Activated CD4-positive, alpha-beta T cell treated with anti-CD3 and anti-CD28 coated beads for 36 hours (primary cell): ENCODE measurements at places on chromosomes 2 and 18. TPM values are rescaled to one million over a fixed set of nuclear protein-coding genes. Genes with fewer than 3 reads are reported as not detected.

The TNP1 gene
- total RNA-seq, result not detected

GRCh38 chr2:215535741-215536140 is 99.9 kb upstream of the FN1 start:
- no peaks in the 10 kb centered on the region for H3K4me1 ChIP-seq
- no peak for DNase-seq
- H3K36me3 ChIP-seq, result no peaks in the 10 kb centered on the region
- no peak overlapping the region for H3K27ac ChIP-seq

The LRRC30 gene
- not detected for total RNA-seq

DNA sequence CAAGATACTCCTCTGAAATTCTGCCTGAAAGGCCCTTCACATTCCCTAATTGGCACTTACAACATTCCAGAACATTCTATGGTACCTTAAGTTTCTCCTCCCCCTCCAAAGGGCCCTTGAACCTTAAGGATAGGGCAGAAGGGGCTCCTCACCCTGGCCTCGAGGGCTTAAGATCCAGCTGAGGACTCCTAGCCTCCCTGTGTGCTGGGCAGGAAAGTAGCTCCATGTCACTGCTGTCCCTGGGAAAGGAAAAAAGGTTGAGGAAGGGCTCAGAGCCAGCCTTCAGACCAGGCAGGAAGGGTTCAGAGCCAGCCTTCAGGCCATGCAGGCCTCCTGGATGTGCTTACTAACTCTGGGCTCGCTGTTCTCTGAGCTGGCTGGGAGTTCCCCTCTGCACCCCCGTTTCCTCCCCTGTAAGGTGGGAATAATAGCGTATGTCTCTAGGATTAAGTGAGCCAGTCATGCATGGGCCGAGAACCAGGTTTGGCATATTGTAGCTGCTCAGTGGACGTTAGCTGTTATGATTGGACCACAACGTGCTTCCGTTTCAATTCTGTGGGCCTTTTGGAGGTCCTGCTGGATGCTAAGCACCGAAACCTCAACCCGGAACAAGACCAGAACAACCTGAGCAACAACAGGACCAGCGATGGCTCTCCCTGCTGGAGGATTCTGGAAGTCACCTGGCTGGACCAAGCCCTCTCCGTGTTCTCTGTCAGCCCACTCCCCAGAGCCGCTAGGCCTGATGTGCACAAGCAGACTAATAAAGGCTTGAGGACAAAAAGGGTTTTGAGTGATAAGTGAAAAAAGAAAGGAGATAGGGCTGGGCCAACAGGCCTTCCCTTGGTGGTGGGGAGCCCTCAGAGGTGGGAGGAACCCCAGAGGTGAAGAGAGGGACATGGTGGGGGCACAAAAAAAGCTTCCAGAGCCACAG is 1.0 kb upstream of the B3GNT7 start:
- H3K4me1 ChIP-seq, result peaks cover 18% of the 10 kb centered on the region
- no peak for DNase-seq
- H3K36me3 ChIP-seq, result no peaks in the 10 kb centered on the region
- H3K27ac ChIP-seq, result no peak overlapping the region
- H3K4me3 ChIP-seq, result no peak overlapping the region
- H3K27me3 ChIP-seq, result peaks cover 28% of the 10 kb centered on the region

DNA sequence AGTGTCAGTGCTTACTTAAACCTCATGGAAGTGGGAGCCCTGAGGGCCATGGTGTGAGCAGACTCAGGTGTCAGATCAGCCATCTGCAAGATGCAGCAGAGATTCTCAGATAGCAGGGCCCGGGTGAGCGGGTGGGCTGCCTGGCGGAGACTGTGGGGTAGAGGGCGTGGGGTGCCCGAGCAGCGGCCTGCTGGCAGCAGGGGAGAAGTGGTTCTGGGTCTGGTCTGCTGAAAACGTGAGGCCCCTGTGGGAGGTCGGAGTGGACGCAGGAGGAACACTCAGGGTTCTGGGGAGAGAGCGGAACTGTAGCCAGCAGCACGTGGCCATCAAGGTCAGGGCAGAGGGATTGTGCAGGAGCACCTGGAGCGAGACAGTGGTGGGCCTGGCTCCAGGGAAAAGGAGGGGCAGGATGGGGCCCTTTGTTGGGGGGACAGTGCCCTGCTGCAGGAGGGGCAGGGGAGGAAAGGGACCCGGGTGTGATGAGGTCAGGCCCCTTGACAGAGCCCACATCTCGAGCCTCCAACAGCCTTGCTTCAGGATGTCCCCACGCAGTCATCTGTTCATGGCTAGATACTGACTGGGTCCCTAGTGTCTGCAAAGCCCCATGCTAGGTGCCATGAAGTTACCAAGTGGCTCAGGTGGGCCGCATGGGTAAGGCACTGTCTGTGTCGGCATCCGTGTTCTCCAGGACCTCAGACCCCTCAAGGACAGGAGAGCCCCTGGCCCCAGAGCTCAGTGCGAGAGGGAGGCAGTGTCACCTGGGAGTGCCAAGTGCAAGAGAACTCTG is 2.7 kb upstream of the ESPNL start:
- H3K4me3 ChIP-seq, result no peak overlapping the region
- no peak overlapping the region for H3K27ac ChIP-seq
- no peaks in the 10 kb centered on the region for H3K27me3 ChIP-seq
- DNase-seq, result no peak
- H3K36me3 ChIP-seq, result peaks cover 21% of the 10 kb centered on the region

DNA sequence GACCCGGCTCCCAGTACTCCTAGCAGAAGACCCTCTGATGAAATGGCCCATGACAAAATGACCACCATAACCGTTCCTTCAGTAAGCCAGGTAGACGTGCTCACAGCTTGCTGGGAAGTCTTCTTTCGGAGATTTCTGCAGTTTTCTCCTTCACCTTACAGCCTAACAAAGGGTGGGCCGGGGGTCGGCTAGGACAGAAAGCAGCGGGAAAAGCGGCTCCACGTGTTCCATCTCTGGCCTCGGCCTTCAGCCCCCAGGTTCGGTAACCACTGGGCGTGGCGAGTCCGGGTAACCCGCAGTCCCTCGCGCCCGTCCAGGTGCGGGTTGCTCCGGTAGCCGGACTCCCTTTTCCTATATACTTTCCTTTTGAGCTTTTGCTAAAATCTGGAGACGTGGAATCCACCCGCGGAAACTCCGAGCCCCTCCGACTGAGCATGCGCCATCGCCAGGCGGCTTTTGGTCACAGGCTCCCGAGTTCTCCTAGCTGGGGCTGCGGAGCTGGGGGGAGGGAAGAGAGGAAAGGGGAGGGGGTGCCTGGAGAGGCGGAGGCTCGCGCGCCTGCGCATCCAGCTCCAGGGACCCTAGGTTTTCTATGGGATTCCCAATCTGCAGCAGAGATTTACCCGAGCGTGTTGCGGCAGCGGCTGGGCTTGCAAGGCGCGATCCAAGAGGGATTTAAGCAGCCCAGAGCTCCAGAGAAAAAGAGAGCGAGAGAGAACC is at the start of gene VSNL1:
Gene VSNL1, plus strand, starts transcription at position 604 of the 720 bp plus-strand sequence. CDS start 51,379 bp downstream, outside the sequence.
- peaks cover 57% of the 10 kb centered on the region for H3K27me3 ChIP-seq
- no peaks in the 10 kb centered on the region for H3K36me3 ChIP-seq
- peaks cover 5% of the 10 kb centered on the region for H3K4me1 ChIP-seq

- no peak overlapping the region for H3K27ac ChIP-seq
- no peaks in the 10 kb centered on the region for H3K36me3 ChIP-seq
- no peak overlapping the region for H3K4me3 ChIP-seq
- peaks cover 2% of the 10 kb centered on the region for H3K27me3 ChIP-seq
- DNase-seq, result no peak
- H3K4me1 ChIP-seq, result no peaks in the 10 kb centered on the region
Measured at GRCh38 chr2:215236131-215236530, 75.7 kb upstream of the ATIC start.

GRCh38 chr2:71210292-71210691 is 16.6 kb downstream of the PAIP2B start:
- H3K36me3 ChIP-seq, result no peaks in the 10 kb centered on the region
- no peaks in the 10 kb centered on the region for H3K4me1 ChIP-seq
- no peak overlapping the region for H3K4me3 ChIP-seq
- no peak for DNase-seq
- no peak overlapping the region for H3K27ac ChIP-seq

DNA sequence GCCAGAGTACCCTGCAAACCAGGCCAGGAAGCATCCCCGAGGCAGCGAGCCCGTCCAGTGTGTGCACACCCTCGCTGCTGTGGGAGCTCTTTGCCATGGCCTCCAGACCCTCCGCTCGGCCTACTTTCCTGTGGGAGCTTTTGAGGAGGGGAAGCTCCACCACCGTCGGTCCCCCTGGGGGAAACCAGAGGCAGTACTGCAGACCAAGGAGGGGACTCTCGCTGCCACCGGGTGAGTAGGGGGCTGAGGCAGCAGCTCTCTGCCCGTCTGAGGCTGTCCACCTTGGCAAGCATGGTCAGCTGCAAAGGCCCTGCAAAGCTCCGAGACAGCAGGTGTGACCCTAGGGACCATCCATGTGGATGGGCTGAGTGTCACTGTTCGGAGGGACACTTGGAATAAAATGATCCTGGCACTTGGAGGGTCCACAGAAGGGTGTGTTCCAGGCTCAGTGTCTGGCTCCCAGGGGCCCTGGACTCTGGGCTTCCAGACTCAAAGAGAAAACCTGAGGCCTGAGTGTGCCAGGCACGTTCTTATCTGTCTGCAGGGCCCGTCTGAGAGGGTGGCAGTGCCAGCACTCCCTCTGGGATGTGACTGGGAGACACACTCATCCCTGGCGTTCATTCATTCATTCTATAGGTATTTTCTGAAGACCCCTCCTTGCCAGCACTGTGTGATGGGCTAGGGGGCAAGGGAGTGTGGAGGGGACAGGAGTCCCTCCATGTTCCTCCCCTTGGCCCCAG is 282.8 kb upstream of the HS6ST1 start:
- no peaks in the 10 kb centered on the region for H3K27me3 ChIP-seq
- no peak overlapping the region for H3K4me3 ChIP-seq
- H3K27ac ChIP-seq, result no peak overlapping the region
- no peak for DNase-seq
- H3K36me3 ChIP-seq, result no peaks in the 10 kb centered on the region

DNA sequence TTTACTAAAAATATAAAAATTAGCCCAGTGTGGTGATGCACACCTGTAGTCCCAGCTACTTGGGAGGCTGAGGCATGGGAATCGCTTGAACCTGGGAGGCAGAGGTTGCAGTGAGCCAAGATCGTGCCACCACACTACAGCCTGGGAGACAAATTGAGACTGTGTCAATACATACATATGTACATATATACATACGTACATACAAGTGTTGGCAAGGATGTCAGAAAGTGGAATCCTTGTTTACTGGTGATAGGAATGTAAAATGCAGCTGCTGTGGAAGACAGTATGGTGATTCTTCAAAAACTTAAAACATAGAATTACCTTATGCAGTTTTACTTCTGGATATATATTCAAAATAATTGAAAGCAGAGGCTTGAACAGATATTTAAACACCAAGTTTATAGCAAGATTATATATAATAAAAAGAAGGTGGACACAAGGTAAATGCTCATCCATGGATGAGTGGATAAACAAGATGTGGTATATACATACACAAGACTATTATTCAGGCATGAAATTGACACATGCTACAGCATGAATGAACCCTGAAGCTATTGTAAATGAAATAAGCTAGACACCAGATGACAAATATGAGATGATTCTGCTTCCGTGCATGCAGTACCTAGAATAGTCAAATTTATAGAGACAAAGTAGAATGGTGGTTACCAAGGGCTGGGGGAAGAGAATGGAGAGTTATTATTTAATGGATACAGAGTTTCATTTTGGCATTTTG is 43.2 kb downstream of the CCDC138 start:
- no peak overlapping the region for H3K27ac ChIP-seq
- no peak for DNase-seq
- peaks cover 14% of the 10 kb centered on the region for H3K4me1 ChIP-seq
- H3K4me3 ChIP-seq, result no peak overlapping the region
- H3K27me3 ChIP-seq, result no peaks in the 10 kb centered on the region

- H3K27ac ChIP-seq, result no peak overlapping the region
- no peak overlapping the region for H3K4me3 ChIP-seq
- H3K27me3 ChIP-seq, result no peaks in the 10 kb centered on the region
- DNase-seq, result no peak
- peaks cover 2% of the 10 kb centered on the region for H3K4me1 ChIP-seq
Measured at GRCh38 chr2:25410370-25410769, 68.6 kb upstream of the DNMT3A start.

DNA sequence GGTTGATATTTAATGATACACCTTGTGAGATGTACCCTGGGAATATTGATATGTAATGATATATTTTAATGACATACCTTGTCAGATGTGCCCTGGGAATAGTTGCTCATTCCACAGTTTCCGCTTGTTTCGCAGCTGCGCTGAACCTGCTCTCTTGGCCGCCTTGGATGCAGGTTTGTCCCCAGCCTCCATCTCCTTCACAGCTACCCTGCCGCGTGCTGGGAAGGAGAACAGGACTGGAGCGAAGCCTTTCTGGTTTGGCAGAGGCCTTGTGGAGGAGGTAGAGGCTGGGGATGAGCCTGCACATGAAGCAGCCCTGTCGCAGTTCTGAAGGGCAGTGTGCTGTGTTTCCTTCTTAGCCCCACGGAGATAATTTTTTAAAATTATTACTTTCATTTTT is 14.6 kb downstream of the ATG4B start:
- H3K27ac ChIP-seq, result no peak overlapping the region
- DNase-seq, result no peak
- no peaks in the 10 kb centered on the region for H3K27me3 ChIP-seq

- H3K27me3 ChIP-seq, result no peaks in the 10 kb centered on the region
- H3K27ac ChIP-seq, result peak overlapping the region; percentile 99
- peaks cover 41% of the 10 kb centered on the region for H3K4me1 ChIP-seq
- DNase-seq, result no peak
- H3K36me3 ChIP-seq, result peaks cover 44% of the 10 kb centered on the region
- peak overlapping the region; percentile 86 for H3K4me3 ChIP-seq
Measured at GRCh38 chr2:177211576-177212105, 953 bp upstream of the HNRNPA3 start.

The ALPI gene
- not detected for total RNA-seq

DNA sequence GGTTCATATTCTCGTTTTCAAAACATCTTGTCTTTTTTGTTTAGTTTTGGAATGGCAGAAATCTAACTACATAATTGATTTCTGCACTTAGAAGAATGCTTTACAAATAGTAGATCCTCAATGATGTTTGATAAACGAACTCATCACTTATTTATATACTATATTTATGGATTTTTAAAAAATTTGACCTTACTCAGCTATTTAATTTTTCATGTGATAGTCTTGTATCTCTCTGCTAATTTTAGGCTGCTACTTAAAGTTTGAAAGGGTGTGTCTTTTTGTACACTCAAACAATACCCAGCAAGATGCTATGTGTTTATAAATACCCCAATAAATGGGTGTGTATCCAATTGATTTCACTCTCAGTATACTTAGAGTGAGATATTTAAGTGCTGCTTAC is 86.9 kb downstream of the EHBP1 start:
- H3K27me3 ChIP-seq, result no peaks in the 10 kb centered on the region
- H3K36me3 ChIP-seq, result no peaks in the 10 kb centered on the region
- no peak for DNase-seq
- no peak overlapping the region for H3K4me3 ChIP-seq
- peaks cover 5% of the 10 kb centered on the region for H3K4me1 ChIP-seq

The TMEM18 gene
- total RNA-seq, result 27.1 TPM

The ANKRD30B gene
- total RNA-seq, result not detected

The ANKRD29 gene
- 0.21 TPM for total RNA-seq

DNA sequence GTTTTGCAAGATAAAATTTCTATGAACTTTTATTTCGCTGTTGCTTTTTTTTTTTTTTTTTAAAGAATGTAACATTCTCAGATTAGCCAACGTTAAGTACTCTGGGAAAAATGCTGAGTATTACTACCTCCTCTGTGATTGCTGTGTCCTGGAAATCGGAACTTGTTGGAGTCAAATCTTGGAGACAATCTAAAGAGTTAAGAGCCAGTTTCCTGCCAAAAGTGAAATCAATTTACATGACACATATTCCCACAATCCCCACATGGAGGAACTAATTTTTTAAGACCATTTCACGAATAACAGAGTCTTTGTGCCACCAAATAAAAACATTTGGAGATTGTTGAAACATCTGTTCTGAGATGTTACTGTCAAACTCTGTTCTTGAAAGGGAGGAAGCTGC is 127.8 kb downstream of the MEP1B start:
- DNase-seq, result no peak
- no peak overlapping the region for H3K27ac ChIP-seq
- H3K4me3 ChIP-seq, result no peak overlapping the region
- H3K27me3 ChIP-seq, result peaks cover 8% of the 10 kb centered on the region
